ENCODE measurements at places on chromosomes 11 and 22.

DNA sequence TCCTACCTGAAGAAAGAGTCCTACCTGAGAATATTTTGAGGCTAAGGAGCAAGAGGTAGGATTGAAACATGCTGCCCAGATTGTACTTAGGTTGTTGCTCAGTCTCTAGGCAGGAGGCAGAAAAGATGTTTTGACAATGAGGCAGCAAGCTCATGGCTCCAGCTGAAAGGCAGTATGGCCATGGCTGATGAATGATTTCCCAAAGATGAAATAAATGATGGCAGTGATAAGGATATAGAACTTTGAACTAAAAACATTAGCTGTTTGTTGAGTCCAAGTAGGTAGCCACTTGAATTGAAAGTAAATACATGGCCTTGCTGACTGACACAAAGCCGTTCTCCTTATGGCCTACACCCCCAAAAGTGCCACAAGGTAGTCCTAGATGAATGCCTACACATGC lies 6.8 kb upstream of the NEU3 start:
- no peak for DNase-seq

- DNase-seq, result no peak
Observed at GRCh38 chr11:17021511-17021910, 7.3 kb upstream of the PLEKHA7 start.

DNA sequence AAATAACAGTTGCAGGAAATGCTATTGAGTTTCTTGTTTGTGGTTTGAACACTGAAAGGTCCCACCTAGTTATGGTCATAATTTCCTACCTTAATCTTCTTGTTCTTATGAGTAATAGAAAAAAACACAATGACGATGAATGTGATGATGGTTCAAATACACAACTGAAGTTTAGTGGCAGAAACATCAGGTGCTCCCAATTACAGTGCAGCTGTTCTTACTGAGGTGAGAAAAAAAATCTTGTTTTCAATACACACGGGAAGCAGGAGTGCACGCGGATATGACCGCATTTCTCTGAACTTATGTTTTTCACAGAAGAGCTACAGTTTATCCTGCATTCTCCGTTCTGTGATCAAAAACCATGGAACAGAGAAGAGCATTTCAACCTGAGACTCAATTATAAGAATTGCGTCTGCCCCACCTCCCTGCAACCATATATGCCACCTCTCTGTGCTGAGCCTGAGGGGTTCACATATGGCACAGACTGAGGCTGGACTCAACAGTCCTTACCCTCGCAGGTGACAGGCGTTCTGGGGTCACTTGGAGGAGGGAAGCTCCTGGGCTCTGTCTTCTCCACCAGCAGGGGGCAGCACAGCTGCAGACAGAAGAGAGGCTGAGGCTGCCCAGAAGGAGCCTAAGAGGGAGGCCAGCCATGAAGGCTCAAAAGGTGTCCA lies 99.7 kb upstream of the IGLL5 start:
- DNase-seq, result peak; percentile 6

- peak; percentile 38 for DNase-seq
Observed at GRCh38 chr22:41482319-41482935, 13.5 kb downstream of the ACO2 start.

DNA sequence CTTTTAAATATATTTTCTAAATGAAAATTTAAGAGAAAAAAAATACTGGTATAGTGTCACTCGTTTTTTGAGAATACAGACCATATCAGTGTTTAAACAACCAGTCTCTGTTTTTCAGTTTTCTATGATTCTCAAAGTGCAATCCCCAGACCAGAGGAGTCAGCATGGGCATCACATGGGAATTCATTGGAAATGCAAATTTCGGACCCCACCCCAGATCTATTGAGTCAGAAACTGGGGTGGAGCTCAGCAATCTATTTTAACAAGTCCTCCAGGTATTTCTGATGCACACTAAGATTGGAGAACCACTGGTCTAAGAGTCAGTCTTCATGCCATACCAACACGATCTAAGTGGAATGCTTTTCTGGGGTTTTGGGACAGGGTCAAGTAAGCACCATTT lies 66.1 kb downstream of the FAR1 start:
- no peak for DNase-seq

- DNase-seq, result no peak
Observed at GRCh38 chr11:131943295-131943694, 572.9 kb downstream of the NTM start.

GRCh38 chr11:36051235-36052144 lies 107.6 kb downstream of the LDLRAD3 start:
- DNase-seq, result no peak

DNA sequence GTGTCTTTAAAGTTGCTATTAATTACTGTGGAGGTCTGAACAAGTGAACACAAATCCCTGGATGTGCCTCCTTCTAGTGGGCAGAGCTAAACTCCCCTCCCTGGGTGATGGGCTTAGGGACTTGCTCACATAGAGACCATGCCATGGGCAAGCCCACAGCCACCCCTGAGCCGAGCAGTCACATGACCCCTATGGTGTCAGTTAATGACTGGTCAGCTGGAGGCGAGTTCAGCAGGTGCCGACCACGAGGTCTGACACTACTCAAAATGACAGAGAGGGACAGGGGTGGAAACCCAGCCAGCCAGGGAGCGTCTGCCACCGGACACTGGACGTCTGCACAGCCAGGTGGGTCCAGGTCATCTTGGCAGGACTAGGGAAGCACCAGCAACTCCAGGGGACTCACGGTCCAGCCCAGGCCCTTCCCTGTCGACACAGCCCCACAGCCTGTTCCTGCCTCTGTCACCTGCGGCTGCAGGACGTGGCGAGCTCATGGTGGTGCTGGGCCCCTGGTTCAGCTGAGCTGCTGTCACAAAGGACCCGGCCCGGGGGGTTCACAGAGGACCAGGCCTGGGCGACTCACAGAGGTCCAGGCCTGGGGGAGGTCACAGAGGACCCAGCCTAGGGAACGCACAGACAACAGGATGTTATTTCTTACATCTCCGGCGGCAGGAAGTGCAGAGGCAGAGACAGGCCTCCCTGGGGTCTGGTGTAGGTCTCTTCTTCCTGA lies 135.0 kb downstream of the BRD1 start:
- DNase-seq, result no peak

- DNase-seq, result no peak
Observed at GRCh38 chr22:44755417-44755816, 3.0 kb downstream of the ARHGAP8 start.

- no peak for DNase-seq
Observed at GRCh38 chr11:34194576-34195335, 89.3 kb downstream of the NAT10 start.

DNA sequence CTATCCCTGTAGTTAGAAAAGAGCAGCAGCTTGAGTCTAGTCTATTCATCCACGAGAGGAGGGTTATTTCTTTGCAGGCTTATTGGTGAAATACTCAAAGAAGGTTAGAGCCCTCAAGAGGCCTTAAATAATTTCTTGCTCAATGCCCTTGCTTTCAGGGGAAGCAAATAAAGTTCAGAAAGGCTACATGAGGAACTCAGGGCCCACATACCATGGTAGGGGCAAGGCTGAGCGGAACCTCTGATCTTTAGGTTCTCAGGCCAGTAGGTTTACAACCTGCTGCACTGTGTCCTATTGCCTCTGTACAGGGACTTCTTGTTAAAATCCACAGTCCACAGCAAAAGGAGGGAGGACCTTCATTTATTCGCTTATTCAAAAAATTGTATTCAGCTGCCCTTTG lies 101.7 kb downstream of the ADAMTS15 start:
- no peak for DNase-seq

GRCh38 chr11:78429209-78429608 lies 11.6 kb upstream of the GAB2 start:
- DNase-seq, result no peak

DNA sequence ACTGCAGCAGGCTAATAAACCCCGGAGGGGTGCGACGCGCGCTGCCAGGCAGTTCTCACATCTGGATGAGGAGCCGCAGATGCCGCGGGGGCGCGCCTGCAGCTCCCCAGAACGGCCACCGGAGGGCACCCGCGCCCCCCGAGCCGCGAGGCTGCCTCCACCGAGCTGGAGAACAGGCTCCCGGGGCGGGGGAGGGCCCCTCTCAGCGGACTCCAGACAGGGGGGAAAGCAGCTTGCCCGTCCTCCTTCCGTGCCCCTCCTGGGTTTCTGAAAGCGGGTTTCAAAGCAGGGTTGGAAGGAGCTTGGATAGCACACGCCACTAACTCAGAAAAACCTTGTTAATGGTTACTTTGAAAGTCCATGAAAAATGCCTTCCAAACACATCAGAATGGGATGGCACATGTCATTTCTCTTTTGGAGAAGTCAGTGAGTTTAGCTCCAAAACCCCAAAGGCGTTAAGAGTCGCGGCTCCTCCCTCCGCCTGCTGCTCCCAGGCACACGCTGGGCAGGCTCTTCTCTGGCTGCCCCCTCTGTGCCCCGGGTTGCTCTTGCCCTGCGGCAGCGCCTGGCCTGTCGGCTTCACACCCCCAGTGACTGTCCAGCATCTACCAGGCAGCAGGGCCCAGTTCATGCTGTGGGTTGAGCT lies 317.8 kb downstream of the NTM start:
- DNase-seq, result no peak

- DNase-seq, result peak; percentile 64
Observed at GRCh38 chr11:124837491-124837856, 27.8 kb upstream of the ROBO3 start.

- DNase-seq, result no peak
Observed at GRCh38 chr11:127619946-127620345, 619.4 kb upstream of the KIRREL3 start.

- DNase-seq, result no peak
Observed at GRCh38 chr11:63012430-63012829, 3.2 kb downstream of the SLC22A8 start.

DNA sequence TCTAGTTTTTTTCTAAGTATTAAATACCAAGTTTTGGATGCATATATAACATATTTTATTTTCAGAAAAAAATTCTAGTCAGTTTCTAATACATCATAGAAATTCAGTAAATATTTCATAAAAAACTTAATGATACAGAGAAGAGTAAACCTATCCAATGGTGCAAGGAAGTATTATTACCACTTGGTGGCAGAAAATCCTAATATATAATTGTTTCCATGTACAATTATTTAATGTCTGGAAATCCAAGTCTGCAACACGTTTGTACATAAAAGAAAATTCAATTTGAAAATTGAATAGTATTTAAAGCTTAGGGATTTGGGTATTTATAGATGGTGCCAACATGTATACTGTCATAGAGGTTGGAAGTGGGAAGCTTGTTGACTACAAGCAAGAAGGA lies 127.0 kb downstream of the TRPC6 start:
- DNase-seq, result no peak

DNA sequence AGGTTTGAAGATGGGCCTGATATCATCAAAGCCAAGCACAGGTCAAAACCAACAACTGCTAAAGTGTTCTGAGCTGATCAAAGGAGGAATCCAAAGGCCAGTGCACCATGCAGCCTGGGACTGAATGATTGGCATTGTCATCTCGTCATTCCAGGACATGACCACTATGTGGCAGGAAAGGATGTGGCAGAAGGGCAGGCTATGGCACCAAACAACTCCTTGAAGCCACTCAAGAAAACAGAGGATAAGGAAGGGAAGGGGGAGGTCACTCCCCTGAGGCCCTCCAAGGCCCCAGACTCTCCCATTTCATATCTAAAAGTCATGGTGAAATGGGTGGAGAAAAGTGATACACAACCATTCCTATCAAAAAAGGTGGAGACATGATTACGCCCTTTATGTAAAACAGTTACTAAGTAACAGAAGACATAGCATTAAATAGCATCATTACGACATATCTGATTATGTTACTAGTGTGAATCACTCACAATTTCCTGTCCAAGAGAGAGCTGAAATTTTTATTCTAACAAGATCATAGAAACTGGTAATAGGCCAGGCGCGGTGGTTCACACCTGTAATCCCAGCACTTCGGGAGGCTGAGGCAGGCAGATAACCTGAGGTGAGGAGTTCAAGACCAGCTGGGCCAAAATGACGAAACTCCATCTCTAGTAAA lies 49.3 kb downstream of the AHNAK start:
- DNase-seq, result no peak

DNA sequence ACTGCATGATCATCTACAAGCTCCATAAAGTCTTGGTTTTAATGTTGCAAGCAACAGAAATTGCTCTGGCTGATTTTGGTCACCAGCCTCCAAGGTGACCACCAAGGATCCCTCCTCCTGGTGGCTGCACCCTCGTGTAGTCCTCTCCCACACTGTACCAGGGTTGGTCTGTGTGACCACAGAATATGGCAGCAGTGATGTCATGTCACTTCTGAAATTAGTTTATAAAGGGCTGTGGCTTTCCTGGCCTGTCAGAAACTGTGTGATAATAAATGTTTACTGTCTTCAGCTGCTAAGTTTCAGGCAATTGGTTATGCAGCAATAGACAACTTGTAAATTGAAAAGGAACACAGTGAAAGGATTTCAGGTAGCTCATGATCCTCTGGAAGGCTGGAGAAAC lies 5.3 kb upstream of the PRDM11 start:
- DNase-seq, result no peak

GRCh38 chr11:114188851-114189570 lies 107.2 kb upstream of the NNMT start:
- no peak for DNase-seq

- no peak for DNase-seq
Observed at GRCh38 chr11:133078591-133079404, 453.5 kb downstream of the OPCML start.

DNA sequence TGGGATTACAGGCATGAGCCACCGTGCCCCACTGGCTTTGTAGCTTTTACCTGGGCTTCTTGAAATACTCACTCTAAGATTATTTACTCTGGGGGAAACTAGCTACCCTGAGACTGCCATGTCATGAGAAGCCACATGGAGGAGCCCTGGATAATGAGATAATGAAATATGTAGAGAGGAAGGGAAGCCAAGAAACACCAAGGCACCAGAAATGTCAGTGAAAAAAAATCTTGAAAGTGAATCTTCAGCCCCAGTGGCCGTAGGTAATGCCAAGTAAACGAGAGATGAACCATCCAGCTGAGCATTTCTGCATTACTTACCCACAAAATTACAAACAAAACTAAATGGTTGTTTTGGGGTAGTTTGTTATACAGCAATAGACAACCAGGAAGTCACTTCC lies 125.6 kb downstream of the APIP start:
- no peak for DNase-seq

- DNase-seq, result peak; percentile 57
Observed at GRCh38 chr22:28855355-28856094, 27.8 kb upstream of the ZNRF3 start.

DNA sequence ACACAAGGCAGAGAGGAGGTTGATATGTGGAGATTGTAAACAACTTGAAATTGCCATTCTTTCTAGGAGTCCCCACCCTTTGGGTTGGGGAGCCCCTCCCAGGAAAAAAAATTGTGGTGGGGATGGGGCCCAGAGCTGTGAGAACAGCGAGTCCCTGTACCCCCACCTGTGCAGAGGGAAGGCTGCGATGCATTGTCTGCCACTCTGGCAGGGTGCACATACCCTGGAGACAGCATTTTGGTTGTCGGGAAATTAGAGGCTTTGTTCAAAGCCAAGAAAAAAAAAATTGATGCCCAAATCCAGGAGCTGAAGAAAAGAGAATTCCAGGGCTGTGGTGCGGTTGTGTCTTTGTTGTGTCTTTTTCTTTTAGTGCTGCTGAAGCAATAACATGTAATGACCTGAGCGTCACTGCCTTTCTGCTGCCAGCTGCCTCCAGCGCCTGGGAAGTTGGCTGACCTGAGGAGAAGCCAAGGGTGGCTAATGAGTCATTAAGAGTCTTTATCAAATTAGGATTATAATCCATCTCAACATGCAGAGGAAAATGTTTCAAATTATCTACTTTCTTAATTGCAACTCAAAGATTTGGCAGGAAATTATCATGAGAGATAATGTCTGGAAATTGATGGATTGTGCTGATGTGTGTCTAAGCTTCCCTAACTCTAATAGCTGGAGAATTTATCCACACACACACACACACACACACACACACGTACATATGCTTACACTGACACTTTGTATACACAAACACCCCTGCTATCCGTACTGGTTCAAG lies 8.0 kb upstream of the PKNOX2 start:
- no peak for DNase-seq

GRCh38 chr11:112632866-112633505 lies 328.2 kb upstream of the NCAM1 start:
- DNase-seq, result no peak
